ENCODE measurements at places on chromosomes 2 and 18.

GRCh38 chr2:229265727-229266126 lies 5.4 kb downstream of the PID1 start:
- no peak for DNase-seq

GRCh38 chr2:102082571-102083392 lies 59.8 kb upstream of the IL1R1 start:
- no peak for DNase-seq

- no peak for DNase-seq
Observed at GRCh38 chr2:57886161-57886786, 160.3 kb upstream of the VRK2 start.

DNA sequence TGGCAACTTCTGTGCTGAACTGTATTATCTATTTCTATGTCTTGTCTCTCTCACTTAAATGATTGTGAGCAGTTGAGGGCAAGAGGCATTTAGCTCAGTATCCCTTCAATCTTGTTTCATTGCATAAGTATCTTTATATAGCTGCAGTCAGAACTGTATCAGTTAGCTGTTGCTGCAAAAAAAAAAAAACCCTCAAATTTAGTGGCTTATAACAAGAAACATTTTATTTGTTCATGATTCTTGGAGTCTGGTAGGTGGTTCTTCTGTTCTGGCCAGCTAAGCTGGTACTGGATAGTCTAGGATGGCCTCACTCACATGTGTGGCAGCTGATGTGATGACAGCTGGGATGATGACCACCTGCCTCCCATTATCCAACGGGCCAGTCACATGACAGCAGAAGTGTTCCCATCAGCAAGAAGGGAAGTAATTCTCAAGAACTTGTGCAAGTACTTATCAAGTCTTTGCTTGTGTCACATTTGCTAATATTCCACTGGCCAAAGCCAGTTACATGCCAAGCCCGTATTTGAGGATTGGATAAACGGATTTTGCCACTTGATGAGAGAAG lies 67.8 kb downstream of the SLC4A3 start:
- no peak for DNase-seq

DNA sequence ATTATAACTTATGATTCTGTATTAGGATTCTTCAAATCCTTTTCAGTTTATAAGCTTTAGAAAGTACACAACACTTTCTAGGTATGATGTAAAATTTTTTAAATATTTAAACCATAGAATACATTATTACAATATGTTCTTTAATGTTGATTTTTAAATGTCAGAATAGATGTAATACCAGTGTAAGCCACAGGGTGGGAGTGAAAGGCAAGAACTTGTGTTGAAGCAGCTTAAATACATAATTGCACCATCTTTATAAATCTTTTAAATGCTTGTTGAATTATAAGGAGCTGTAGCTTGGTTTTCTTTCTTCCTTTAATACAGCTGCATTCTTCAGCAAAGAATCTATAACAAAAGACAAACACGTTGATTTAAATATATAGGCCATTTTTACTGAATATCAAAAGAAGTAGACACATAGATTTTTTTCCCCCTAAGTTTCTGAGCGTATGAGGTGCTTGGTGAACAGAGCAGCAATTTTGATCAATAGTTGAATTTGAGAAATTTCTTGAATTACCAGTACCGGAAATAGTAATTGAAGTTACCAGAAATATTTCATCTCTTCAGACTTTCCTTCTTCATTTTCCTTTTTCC lies 63.0 kb downstream of the TANK start:
- no peak for DNase-seq

DNA sequence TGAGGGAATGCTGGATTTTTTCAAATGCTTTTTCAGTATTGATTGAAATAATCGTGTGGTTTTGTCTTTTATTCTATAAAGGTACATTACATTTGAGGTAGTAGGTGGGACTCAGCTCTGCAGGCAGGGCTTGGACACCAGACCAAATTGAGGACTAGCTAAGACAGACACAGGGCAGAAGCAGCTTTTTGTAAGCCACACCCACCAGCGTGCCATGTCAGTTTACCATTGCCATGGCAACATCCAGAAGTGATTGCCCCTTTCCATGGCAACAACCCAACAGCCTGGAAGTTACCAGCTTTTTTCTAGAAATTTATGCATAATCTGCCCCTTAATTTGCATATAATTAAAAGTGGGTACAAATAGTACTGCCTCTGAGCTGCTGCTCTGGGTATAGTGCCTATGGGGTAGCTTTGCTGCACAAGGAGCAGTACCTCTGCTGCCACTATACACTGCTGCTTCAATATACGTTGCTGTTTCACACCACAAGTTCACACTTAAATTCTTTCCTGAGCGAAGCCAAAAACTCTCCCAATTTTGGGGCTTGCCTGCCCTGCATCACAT lies 23.6 kb upstream of the VWA3B start:
- no peak for DNase-seq

DNA sequence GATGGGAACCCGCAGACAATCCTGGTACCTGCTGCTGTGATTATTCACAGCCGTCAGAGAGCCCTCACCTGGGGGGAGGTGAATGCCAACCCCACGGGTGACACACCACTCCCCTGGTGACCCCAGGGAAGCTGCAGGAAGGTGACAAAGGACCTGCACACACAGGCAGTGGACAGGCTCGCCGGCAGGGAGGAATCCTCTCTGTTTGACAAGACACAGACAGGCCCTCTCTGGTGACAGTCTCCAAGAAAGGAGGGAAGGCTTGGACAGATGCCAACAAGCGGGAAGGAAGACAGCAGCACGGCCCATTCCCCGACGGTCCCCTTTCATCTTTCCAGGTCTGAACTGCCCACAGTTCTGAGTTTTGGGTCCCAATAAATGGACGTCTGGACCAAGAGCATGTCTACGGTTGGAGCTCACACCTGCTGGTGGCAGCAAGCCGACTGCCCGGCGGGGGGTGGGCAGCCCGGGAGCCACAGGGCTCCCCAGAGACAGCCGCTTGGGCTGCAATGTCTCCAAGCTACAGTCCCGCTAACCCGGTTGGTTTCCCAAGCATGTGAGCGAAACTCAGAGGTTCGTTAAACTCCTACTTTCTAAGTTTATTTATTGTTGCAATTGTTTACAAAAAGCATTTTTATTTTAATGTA lies 31.8 kb downstream of the HDAC4 start:
- no peak for DNase-seq

GRCh38 chr2:158179660-158180059 lies 78.0 kb downstream of the UPP2 start:
- no peak for DNase-seq

DNA sequence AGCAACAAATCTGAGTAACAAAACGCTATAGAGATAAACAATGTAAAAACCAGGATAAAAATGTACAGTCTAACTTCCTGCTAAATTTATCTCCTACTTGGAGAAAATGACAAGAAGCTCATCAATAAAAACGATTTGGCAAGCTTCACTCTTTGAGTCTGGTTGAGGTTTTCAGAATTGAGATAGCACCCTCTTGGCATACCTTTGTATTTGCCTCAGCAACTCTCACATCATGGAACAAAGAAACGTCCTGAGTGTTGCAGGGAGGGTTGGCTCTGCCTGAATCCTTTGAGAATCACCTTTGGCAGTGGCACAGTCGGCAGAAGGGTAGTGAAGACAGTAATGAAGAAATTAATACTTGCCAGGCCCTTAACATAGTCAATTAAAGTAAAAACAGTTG lies 430.6 kb downstream of the GRB14 start:
- no peak for DNase-seq

- DNase-seq, result no peak
Observed at GRCh38 chr2:3461801-3462492, 57.4 kb downstream of the ADI1 start.

DNA sequence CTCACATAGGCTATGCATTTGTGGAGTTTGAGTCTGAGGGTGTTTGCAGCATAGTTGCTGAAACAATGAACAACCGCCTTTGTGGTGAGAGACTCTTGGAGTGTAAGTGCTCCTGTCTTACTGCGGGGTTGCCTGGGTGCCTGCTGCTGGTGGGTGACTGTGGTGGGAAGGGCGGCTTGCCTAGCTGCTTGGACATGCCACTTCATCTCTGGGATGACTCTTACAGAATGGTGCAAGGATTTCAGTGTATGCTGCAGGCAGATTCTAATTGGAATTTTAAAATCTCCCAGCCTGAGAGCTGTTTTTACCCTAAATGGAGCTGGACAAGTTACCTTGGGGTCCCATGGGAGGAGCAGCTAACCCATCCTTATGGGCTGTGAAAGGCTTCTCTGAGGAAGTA lies 50.1 kb downstream of the CYP27C1 start:
- no peak for DNase-seq

- DNase-seq, result no peak
Observed at GRCh38 chr2:232030229-232030628, 68.7 kb downstream of the DIS3L2 start.

- no peak for DNase-seq
Observed at GRCh38 chr2:205701509-205701908, 19.2 kb downstream of the NRP2 start.

GRCh38 chr2:61029533-61029932 lies 11.5 kb upstream of the PUS10 start:
- DNase-seq, result no peak

DNA sequence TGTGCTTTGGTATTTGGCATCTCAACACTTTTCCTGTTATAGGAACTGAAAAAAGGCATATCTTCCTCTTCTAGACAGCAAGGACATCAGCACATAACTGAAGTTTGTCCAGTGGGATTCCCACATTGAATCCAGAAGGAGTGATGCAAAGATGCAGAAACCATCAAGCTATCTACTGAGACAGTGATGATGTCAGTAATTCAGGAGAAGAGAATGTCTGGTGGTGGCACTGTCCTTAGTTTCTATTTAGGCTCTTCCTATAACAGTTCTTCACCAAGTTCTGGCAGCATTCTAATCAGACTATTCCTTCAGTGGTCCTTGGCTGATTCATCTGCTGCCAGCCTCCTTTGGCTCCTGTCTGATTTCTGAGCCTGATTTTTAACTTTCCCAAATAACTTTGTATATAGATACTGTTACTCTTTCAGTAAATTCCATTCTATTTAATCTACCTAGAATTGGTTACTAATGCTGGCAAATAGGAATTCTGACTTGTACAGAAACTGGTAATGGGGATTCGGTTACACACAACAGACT lies 56.6 kb upstream of the AGPS start:
- DNase-seq, result no peak

DNA sequence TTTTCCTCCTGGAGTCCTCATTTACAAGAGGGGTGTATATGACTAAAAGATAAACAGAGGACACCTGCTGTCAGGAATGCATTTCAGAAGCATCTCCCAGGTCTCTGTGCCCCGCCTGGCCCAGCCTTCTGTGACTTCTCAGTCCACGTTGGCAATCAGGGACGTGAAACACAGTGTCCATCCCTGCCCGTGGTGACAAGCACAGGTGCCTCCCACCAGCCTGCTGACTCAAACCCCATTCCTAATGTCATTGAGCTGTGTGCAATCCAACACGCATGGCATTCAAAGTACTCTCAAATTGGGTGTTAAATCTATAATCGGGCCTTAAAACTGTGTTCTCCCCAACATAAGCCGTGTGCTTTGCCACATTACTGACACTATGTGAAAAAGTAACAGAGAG lies 343.2 kb downstream of the EIPR1 start:
- no peak for DNase-seq

GRCh38 chr18:1292167-1292566 lies 387.5 kb downstream of the ADCYAP1 start:
- DNase-seq, result no peak

GRCh38 chr2:235024931-235025773 lies 73.3 kb downstream of the SH3BP4 start:
- no peak for DNase-seq

DNA sequence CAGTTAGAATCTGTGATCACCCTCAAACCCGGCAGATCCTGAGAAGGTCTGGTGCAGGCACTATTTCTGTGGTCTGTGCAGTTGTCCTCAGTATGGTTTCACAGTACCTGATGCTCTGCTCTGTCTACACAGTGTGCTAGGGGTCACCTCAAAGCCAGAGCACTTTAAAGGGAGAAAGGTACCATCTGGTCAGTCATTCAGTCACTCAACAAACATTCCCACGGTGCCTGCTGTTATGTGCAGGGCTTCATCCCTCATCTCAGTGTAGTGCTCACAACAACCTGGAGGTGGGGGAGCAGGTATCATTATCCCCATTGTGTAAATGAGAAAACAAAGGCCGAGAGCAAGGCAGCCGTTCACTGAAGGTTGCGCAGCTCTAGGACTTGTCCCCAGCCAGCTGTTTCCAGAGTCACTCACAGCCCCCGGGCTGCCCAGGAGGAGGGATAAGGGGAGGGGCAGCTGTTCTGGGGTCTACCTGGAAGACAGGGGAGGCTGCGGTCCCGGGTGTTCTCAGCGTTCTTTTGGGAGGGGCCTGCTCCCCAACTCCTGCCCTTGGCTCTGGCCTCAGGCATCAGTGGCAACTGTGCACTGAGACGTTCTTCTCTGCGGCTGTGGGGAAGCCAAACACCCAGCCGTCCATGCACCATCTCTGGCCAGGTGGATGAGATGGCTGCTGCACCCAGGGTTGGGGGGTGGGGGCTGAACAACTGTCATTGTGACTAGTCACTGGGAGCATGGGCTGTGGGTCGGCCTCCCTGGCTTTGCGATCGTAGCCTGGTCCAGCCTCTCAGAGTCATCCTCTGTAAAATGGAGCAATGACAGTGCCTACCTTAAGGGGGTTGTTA lies 9.2 kb downstream of the INHBB start:
- no peak for DNase-seq

- peak; percentile 6 for DNase-seq
Observed at GRCh38 chr2:151051574-151052220, 210.0 kb downstream of the RBM43 start.

GRCh38 chr2:157296958-157297357 lies 28.7 kb downstream of the ERMN start:
- DNase-seq, result no peak

- no peak for DNase-seq
Observed at GRCh38 chr2:20523073-20523798, 76.4 kb downstream of the RHOB start.

GRCh38 chr2:240655931-240656886 lies 26.5 kb downstream of the AQP12B start:
- no peak for DNase-seq

DNA sequence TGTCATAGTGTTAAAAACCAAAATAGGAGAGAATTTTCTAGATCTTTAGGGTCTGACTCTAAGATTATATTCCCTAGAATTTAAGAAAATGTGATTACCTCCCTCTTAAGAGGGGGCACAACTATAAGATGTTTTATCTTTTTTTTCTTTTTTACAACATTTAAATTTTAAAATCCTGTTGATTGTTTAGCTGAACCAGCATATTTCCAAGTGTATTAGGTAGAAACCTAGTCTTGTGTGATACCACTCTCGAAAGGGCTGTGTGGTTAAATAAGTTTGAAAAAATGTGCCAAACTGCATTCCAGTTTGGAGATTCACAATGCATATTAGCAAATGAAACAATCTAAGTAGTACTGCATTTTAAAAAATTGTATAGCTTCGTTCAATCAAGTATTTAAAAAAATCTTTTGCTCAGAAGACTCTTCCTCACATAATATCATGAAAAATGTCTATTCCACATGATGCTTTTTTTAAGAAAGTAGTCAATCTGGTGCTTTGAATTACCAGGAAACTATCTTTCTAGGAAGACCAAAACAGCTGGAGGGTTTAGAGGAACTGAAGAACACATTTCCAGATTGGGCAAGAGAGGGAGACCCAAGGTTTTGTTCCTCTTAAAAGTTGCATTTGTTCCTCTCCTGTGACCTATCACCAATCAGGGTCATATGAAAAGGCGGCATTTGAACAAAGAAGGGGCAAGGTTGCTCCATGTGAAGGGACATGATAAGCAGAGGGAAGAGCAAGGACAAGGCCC lies 98.8 kb downstream of the DPP4 start:
- no peak for DNase-seq

GRCh38 chr2:201696151-201696659 lies 2.2 kb downstream of the MPP4 start:
- DNase-seq, result no peak

- DNase-seq, result peak; percentile 58
Observed at GRCh38 chr2:71950256-71951082, 197.2 kb downstream of the CYP26B1 start.
